ENCODE measurements at places on chromosomes 5 and 9.

- no peak for DNase-seq
These were observed 368.6 kb upstream of the IRX2 start for GRCh38 chr5:3120028-3120427.

- DNase-seq, result no peak
These were observed 181.3 kb upstream of the ELL2 start for GRCh38 chr5:96142786-96143434.

GRCh38 chr5:141525653-141526052 lies 36.8 kb downstream of the PCDHGC5 start:
- DNase-seq, result no peak

DNA sequence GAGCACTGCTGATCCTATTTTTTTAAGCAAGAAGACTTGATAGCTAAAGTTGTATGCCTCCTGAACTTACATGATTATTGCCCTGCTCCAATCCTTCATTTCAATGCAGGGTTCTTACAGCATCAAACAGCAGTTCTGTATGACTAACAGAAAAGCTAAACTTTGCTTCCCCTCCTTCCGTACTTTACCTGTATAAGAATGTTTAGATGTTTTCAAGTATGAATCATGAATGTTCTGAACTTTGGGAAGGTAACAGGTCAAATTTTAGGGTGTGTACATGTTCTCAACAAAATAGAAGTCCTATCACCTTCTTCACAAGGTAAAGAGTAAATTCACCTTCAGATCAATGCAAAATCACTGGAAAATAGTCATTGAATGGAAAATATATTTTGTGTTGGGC lies 972.6 kb upstream of the SEMA6A start:
- DNase-seq, result no peak
